Neural progenitor cell (in vitro differentiated cells): ENCODE measurements at places on chromosomes 3 and 15. TPM values are rescaled to one million over a fixed set of nuclear protein-coding genes. Genes with fewer than 3 reads are reported as not detected.
A peak's percentile ranks its signal among the peaks of the same experiment; 100 is the strongest.

FILIP1L gene
- total RNA-seq, result 0.09 and 0.15 TPM in 2 replicates

- H3K27me3 ChIP-seq, result peaks cover 27% of the 10 kb centered on the region
- no peak overlapping the region for H3K27ac ChIP-seq
- no peaks in the 10 kb centered on the region for H3K36me3 ChIP-seq
- H3K4me1 ChIP-seq, result peaks cover 32% of the 10 kb centered on the region
These were observed 512.6 kb downstream of the MECOM start for GRCh38 chr3:169150920-169151319.

GRCh38 chr3:187139126-187139894, at the start of gene RPL39L:
TSS of gene RPL39L (minus strand) at chr3:187139496. CDS start at chr3:187121300, 18,196 bp downstream.
- peak; percentile 90 for DNase-seq
- no peaks in the 10 kb centered on the region for H3K4me1 ChIP-seq
- peak within 1 kb of the TSS; percentile 51 for H3K4me3 ChIP-seq
- no peaks in the 10 kb centered on the region for H3K36me3 ChIP-seq

GPR15 gene
- total RNA-seq, result not detected in 2 replicates

DNA sequence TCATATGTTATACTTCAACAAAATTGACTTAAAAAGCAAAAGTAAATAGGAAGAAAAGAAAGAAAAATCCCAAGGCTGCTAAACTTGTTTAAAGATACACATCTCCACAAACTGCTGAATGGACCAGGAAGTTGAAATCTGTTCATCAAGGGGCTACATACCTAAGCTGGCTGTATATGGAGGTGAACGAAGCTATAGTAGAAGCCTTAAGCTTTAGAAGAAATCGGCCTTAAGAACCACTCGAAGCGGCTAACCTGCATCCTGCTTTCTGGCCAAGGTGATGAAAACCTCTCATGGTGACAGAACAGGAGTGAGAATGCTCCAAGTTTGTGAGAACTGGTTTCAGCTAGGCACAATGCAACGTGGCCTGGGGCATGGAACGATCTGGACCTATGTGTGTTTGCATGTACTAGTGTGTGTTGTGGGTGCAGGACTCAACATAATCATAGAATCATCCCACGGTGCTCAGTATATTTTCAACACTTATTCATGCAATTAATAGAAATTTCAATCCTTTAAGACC, 31.3 kb upstream of the SPTBN5 start:
- H3K27ac ChIP-seq, result no peak overlapping the region
- DNase-seq, result no peak
- H3K4me1 ChIP-seq, result peaks cover 5% of the 10 kb centered on the region
- H3K36me3 ChIP-seq, result no peaks in the 10 kb centered on the region
- no peaks in the 10 kb centered on the region for H3K27me3 ChIP-seq
- H3K4me3 ChIP-seq, result no peak overlapping the region

- no peak overlapping the region for H3K27ac ChIP-seq
- peaks cover 13% of the 10 kb centered on the region for H3K4me1 ChIP-seq
- peak overlapping the region; percentile 59 for H3K4me3 ChIP-seq
These were observed 725 bp downstream of the CHL1 start for GRCh38 chr3:197149-197827.

GRCh38 chr3:94098452-94098851, 35.6 kb downstream of the NSUN3 start:
- no peak overlapping the region for H3K27ac ChIP-seq
- no peak overlapping the region for H3K4me3 ChIP-seq

HRG gene
- not detected in 2 replicates for total RNA-seq

MOBP gene
- not detected in 2 replicates for total RNA-seq
